Lower leg skin (tissue), 4 donors: ENCODE measurements at places on chromosomes 5 and 9.

- DNase-seq = no peak
Measured at GRCh38 chr9:37915911-37916470, 12.1 kb upstream of the SLC25A51 start.

DNA sequence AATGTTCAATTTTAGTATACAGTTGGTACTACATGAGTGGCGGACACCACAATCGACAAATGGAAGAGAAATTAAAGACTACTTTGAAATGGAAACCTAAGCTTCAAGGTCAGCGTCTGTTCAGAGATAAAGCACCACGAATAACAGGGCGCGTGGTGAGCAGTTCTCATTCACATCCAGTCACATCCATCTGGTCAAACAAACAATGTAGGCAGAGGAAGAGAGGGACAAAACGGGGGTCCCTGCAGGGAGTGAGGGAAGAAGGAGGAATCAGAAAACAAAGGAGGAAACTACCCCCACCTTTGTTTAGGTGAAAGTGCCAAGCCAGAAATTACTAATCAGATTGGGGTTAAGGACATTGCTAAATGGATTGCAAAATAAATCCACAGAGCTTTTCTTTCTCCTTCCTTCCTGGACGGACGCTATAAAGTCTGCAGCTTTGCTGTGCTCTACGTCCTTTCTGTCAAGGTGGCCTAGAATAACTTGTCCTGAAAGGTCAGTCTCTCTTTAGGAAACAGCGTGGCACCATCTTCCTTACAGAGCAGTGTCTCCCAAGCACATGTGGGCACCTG is 138.6 kb downstream of the ENTREP1 start:
- no peak for DNase-seq

DNA sequence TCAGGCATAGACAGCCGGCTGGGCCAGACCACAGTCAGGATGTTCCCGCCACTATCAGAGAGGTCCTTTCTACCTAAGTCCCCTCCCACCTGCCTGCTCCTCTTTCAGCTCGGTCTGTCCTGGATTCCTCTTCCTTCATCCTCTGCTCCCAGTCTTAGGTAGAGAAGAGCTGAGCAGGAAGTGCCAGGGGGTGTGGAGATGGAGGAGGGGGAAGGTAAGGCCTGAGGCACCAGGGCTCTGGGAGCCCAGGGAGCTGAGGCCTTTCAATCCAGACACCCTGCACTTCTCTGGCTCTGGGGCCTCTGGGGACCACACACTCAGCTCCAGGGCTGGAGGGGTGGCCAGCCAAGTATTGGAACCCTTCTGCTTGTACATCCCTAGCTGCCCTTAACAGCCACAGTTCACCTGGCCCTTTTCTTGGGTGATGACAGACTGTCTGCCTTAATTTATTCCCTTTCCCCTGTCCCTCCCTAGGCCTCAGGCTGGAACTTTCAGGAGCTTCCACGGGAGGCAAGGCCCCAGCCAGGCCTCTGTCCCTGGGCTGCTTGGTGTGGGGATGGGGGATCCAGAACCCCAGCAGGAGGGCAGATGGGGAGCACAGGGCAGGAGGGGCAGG is 15.6 kb downstream of the IRF1 start:
- no peak for DNase-seq

DNA sequence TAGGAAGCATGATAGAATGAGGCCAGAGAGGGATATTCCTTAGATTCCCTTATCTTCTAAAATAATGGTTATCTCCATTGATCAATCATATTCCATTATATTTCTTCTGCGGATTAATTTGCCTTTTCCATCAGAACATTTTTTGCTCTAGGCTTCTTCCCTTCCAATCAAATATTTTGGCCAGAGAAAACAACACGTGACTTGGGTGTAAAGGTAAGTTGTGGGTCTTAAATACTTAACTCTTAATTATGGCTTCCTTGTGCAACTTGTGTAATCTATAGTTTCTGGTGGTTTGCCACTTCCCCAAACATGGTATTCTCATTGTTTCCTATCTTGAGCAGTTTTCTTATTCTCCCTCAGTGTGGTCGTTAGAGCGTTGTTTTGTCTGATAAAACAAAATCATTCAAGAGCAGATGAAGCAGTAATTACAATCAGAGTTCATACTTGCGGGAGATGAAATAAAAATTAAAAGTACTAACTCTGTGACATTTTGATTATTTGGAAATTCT is 889.3 kb downstream of the MAT2B start:
- DNase-seq = no peak

DNA sequence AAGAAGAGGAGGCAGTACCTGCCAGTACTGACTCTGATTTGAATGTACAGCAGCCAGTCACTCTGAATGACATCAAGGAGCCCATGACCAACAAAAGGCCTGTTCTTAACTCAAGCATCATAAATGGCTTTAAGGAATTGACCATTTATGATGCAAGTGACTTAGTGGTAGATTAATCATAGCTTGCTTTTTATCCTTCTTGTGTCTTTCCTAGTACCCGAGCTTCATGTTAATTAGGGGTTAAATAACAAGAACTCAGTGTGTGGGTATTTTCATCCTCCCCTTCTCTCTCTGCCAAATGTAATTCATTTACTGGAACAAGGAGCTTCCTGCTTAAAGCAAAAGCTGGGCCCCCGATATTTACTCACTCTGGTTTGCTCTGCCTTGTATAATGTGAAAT is 146.5 kb downstream of the UNC13B start:
- no peak for DNase-seq

- no peak for DNase-seq
Measured at GRCh38 chr9:83560169-83560826, 22.1 kb upstream of the FRMD3 start.

GRCh38 chr9:71795097-71795813 is 26.9 kb upstream of the CEMIP2 start:
- DNase-seq = no peak

- DNase-seq = peak; percentile 28
Measured at GRCh38 chr5:124927735-124928134, 181.3 kb upstream of the ZNF608 start.

DNA sequence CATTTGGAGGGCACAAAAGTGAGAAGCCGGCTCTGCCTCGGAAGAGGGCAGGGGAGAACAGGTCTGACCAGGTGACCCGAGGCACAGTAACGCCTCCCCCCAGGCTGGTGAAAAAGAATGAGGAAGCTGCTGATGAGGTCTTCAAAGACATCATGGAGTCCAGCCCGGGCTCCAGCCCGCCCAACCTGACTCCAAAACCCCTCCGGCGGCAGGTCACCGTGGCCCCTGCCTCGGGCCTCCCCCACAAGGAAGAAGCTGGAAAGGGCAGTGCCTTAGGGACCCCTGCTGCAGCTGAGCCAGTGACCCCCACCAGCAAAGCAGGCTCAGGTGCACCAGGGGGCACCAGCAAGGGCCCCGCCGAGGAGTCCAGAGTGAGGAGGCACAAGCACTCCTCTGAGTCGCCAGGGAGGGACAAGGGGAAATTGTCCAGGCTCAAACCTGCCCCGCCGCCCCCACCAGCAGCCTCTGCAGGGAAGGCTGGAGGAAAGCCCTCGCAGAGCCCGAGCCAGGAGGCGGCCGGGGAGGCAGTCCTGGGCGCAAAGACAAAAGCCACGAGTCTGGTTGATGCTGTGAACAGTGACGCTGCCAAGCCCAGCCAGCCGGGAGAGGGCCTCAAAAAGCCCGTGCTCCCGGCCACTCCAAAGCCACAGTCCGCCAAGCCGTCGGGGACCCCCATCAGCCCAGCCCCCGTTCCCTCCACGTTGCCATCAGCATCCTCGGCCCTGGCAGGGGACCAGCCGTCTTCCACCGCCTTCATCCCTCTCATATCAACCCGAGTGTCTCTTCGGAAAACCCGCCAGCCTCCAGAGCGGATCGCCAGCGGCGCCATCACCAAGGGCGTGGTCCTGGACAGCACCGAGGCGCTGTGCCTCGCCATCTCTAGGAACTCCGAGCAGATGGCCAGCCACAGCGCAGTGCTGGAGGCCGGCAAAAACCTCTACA is 11.8 kb downstream of the QRFP start:
- no peak for DNase-seq

- peak; percentile 61 for DNase-seq
Measured at GRCh38 chr5:38556599-38557307, at the start of gene LIFR. Gene LIFR, minus strand, starts transcription at chr5:38556646. Its CDS starts 25,999 bp downstream, at chr5:38530647.

DNA sequence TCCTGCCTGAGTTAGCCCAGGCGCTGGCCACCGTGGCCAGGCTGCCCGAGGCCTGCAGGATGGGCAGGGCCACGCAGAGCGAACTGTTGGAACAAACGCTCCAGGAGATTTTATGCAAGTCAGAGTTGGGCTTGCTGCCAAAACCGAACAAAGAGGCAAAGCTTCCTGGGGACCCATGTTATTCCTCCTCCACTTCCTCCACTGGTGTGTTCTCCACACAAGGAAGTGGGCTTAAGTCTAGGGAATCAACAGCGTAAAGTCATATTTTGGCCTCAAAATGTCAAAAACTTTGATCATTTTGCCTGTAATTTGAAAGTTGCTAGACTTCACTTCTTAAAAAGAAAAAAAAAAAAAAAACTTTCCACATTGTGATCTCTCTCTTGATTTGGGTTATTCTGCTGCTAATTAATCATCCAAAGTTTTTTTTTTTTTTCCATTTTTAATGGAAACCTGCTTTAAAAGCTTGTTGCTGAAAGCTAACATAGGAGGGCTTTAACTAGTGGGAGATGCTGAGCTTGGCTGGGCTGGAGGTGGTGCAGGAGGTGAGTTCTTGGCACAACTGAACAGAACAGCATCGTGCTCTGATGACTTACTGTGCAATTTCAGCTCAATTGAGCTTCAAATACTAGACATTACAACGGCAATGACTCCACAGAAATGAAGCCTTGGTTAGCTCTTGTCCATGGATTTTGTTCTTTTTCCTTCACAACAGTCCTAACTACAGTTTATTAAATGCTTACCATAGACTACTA is 73.0 kb downstream of the PTPDC1 start:
- peak; percentile 92 for DNase-seq

DNA sequence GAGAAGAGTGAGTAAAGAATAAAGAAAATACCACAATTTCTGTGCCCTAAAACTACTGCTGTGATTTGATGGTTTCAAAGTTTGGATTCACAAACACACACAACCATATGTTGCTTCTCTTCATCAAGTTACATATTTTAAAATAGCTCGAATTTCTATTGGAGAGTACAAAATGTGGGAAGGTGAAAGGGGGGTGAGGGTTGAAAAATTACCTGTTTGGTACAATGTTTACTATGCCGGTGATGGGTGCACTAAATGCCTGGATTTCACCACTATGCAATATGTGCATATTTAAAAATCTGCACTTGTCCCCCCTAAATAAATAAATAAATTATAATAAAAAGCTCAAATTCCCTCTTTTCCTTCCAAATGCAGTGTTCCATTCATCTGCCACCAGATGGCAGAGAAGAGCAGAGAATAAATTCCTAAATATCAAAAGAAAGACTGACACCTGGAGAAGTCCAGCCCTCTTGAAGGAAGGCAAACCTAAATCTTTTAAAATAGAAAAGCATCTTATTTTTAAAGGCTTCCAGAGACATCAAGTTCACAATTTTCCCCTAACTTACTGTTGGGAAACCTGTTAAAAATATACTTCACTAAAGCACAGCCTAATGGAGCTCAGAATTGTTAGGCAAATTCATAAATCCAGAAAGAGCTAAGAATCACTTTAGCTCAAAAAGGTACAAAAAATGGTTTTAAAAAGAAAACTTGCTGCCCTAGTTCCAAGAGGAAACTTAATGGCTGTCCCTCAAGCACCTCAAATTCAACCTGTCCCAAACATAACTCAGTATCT is 24.8 kb upstream of the HNRNPA0 start:
- no peak for DNase-seq

GRCh38 chr9:134807716-134808446 is 72.7 kb upstream of the FCN2 start:
- DNase-seq = no peak

DNA sequence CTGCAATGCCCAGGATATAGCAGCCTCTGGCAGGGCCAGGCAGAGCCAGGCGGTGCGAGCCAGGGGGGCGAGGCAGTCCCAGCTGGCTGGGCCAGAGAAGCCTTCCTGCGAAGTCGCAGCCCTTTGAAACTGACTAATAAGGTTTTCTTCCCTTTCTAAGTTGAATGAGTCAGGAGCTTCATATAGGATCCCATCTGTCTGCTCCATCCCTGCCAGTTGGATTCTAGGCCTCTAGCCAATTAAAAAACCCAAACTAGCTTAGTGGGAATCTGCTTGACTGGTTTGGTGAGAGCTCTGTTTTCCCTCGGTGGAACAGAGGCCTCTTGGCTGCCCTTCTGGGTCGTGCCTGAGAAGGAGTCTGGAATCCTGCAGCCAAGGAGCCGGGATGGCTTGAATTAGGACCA is 70.1 kb upstream of the RAPGEF1 start:
- no peak for DNase-seq

DNA sequence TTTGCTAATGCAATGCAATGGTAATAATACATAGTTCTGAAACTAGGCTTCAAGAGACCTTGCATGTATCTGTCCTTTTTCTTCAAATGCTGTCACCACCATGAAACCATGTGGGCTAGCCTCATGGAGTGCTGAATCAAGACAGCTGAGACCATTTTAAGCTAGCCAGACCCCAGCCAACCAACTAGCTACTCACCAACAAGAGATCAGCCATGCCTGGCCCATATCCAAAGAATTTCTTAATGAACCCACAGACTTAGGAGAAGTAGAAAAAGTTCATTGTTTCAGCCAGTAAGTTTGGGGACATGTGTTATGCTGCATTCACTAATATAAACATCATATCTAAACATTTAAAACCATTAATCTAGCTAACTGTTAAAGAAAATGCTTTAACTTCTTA is 139.8 kb upstream of the EDIL3 start:
- no peak for DNase-seq

DNA sequence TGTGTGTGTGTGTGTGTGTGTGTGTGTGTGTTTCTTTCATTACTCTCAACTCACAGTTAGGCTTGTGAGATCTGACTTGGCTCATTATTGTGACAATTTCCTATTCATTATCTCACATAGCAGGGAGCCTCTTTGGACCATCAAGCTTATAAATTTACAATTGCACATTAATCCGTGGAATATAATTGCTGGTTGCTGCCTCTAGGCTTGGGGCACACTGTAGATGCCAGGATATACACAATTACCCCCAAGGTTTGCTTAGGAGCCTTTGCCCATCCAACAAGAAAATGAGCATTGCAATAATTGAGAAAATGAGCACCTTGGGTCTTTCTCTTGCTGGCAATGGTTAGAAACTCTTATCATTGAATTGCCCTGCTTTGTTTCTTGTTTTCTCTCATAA is 161.6 kb upstream of the DMRTA1 start:
- DNase-seq = no peak

DNA sequence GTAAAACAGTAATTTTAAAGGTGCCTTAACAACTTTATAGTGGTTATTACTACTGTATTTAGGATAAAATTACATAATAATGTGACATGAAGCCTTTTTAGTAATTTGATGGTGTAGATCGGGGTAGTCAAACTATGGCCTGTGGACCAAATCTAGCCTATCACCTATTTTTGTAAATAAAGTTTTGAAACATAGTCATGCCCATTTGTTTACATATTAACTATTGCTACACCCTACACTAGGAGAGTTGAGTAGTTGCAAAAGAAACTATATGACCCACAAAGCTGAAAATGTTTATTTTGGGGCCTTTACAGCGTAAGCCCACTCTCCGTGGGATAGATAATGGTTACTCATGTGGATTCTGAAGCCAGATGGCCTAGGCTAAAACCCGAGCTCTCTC is 6.2 kb downstream of the CEP78 start:
- no peak for DNase-seq
